ENCODE measurements at places on chromosomes 12 and 14.

DNA sequence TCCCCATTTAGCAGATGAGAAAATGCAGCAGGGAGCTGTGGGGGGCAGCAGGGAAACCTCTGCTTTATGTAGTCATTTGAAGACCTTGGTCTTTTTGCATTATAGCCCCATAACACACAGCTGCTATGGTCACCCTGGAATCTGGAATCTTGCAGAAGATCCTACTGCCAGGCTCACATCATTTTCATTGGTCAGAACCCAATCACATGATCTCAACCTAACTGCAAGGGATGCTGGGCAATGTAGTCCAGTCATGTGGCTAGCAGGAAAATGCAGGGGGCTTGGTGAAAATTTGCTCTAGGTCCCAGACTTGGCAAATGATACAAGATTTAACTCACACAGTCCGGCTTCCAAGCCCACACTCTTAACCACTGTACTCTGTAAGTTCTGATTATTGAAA, 1028.7 kb downstream of the AACS start:
- no peak overlapping the region for H3K4me3 ChIP-seq
- DNase-seq = peak; percentile 35
- no peaks in the 10 kb centered on the region for H3K36me3 ChIP-seq

GRCh38 chr14:101734246-101734847, 27.2 kb upstream of the PPP2R5C start:
- H3K27ac ChIP-seq = no peak overlapping the region
- H3K27me3 ChIP-seq = no peaks in the 10 kb centered on the region
- H3K4me3 ChIP-seq = no peak overlapping the region
- no peak for DNase-seq
- no peaks in the 10 kb centered on the region for H3K36me3 ChIP-seq

DNA sequence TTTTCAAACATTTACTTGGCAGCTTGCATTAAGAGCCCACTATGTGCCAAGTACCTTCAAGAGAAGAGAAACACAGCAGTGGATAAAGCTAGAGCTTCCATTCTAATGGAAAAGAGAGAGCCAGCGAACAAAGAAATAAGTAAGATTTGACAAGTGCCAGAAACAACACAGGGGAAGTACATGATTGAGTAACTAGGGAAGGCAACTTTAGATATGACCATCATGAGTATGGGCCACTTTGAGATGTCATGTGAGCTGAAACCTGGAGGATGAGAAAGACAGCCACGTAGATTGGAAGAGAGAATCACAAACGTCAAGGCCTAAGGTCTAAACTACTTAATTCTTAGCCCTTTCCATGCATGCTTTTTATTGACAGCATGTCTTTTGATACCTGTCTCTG, 121.4 kb downstream of the ITPR2 start:
- H3K27ac ChIP-seq = no peak overlapping the region
- H3K27me3 ChIP-seq = no peaks in the 10 kb centered on the region
- DNase-seq = no peak
- no peaks in the 10 kb centered on the region for H3K4me1 ChIP-seq

- no peak for DNase-seq
- H3K36me3 ChIP-seq = no peaks in the 10 kb centered on the region
- no peak overlapping the region for H3K4me3 ChIP-seq
- no peaks in the 10 kb centered on the region for H3K27me3 ChIP-seq
- no peaks in the 10 kb centered on the region for H3K4me1 ChIP-seq
Measured at GRCh38 chr12:59944177-59944576, 348.3 kb downstream of the SLC16A7 start.

DNA sequence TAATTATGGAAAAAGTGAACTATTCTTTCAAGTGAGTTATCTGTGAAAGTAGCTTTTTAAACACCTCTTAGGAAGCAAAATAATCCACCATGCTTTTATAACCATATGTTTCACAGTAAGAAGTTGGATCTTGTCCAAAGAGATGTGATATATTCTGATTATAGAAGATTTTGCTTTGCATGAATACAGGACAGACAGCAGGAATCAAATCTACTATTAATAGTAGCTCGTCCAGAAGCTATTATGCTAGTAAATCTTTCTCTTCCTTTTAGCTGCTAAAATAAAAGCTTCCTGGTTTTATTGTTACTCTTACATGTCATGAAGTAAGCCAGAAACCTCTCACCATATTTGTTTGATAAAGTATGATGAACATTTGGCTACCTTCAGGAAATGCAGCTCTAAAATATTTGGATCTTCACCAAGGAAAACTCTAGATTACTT, 257.0 kb downstream of the IPO8 start:
- no peaks in the 10 kb centered on the region for H3K4me1 ChIP-seq
- no peaks in the 10 kb centered on the region for H3K36me3 ChIP-seq
- no peak overlapping the region for H3K4me3 ChIP-seq
- DNase-seq = no peak
- no peaks in the 10 kb centered on the region for H3K27me3 ChIP-seq
- no peak overlapping the region for H3K27ac ChIP-seq

GRCh38 chr14:95509495-95509894, 7.0 kb downstream of the SYNE3 start:
- no peak overlapping the region for H3K27ac ChIP-seq
- no peak for DNase-seq
- H3K4me1 ChIP-seq = peaks cover 2% of the 10 kb centered on the region
- H3K36me3 ChIP-seq = no peaks in the 10 kb centered on the region
- H3K4me3 ChIP-seq = no peak overlapping the region
- no peaks in the 10 kb centered on the region for H3K27me3 ChIP-seq
